ENCODE measurements at places on chromosomes 1 and 21. TPM values are rescaled to one million over a fixed set of nuclear protein-coding genes. Genes with fewer than 3 reads are reported as not detected.

The BARHL2 gene
- not detected for total RNA-seq

GRCh38 chr21:16040601-16041000, 310.8 kb downstream of the USP25 start:
- H3K4me1 ChIP-seq, result no peaks in the 10 kb centered on the region
- H3K27me3 ChIP-seq, result no peaks in the 10 kb centered on the region
- H3K4me3 ChIP-seq, result no peak overlapping the region
- no peak overlapping the region for H3K27ac ChIP-seq

GRCh38 chr1:1089731-1090423, 15.8 kb upstream of the RNF223 start:
- no peak overlapping the region for H3K4me3 ChIP-seq
- H3K4me1 ChIP-seq, result no peaks in the 10 kb centered on the region
- peaks cover 3% of the 10 kb centered on the region for H3K36me3 ChIP-seq
- DNase-seq, result no peak

DNA sequence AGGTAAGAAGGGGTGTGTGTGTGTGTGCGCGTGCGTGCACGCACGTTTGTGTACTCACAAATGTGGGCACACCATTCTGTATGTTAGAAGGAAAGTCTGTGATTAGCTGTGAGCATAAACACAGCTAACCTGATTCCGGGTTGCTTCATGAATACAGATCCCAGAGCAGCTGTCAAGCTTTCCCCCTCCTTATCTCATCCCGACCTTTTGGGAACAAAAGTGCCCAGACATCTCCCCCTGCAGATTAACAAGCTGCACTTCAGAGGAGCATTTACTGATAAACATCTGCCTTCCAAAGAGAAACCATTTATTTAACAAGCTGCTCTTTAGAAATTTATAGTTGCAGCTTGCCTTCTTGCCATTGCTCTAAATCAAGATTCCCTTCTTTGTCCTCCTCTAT, 97.0 kb downstream of the MT1HL1 start:
- H3K4me3 ChIP-seq, result no peak overlapping the region
- DNase-seq, result no peak
- no peaks in the 10 kb centered on the region for H3K36me3 ChIP-seq
- H3K4me1 ChIP-seq, result no peaks in the 10 kb centered on the region
- peak overlapping the region; percentile 17 for H3K27ac ChIP-seq
- H3K27me3 ChIP-seq, result no peaks in the 10 kb centered on the region

- DNase-seq, result no peak
- H3K4me3 ChIP-seq, result no peak overlapping the region
- no peaks in the 10 kb centered on the region for H3K4me1 ChIP-seq
- no peaks in the 10 kb centered on the region for H3K27me3 ChIP-seq
- peak overlapping the region; percentile 49 for H3K27ac ChIP-seq
These were observed 18.9 kb upstream of the NID1 start for GRCh38 chr1:236083650-236084385.

The HSD3B2 gene
- total RNA-seq, result 1.6 TPM

- H3K27me3 ChIP-seq, result no peaks in the 10 kb centered on the region
- H3K4me1 ChIP-seq, result peaks cover 48% of the 10 kb centered on the region
- DNase-seq, result no peak
- H3K36me3 ChIP-seq, result no peaks in the 10 kb centered on the region
- no peak overlapping the region for H3K4me3 ChIP-seq
These were observed 77.8 kb downstream of the ITPKB start for GRCh38 chr1:226661271-226661670.

DNA sequence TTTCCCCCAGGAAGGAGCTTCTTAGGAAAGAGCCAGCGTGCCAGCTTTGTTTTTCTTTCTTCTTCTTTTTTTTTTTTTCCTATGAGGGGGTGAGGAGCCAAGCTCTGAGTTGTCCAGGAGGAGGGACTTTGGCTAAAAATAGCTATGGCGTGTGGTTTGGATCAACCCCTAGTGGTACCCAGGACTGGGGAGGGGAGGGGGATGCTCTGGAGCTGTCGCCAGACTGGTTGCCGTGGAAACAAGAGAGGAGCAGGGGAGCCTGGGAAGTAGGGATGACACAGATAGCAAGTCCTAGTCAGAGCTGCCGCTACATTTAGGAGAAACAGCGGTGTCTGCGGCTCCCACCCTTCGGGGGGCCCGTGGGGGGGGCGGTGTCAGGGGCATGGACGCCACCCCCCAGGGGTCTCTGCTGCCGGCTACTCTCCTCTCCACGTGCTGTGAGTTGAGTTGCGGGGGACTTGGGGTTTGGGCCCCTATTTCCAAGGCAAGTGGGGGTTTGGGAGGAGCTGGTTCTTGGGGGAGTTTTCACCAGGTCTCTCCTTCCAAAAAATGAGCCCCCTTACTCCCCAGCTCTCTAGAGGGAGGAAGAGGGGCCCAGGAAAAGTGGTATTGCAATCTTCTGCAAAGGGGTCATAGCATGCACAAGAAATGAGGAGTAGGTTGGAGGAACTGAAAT, at the start of gene KCNJ9:
Gene KCNJ9, plus strand, starts transcription at position 278 of the 676 bp plus-strand sequence. CDS start 2,493 bp downstream, outside the sequence.
- peaks cover 6% of the 10 kb centered on the region for H3K4me1 ChIP-seq
- no peaks in the 10 kb centered on the region for H3K36me3 ChIP-seq
- H3K27me3 ChIP-seq, result peaks cover 43% of the 10 kb centered on the region
- no peak within 1 kb of the TSS for H3K4me3 ChIP-seq
- DNase-seq, result no peak

DNA sequence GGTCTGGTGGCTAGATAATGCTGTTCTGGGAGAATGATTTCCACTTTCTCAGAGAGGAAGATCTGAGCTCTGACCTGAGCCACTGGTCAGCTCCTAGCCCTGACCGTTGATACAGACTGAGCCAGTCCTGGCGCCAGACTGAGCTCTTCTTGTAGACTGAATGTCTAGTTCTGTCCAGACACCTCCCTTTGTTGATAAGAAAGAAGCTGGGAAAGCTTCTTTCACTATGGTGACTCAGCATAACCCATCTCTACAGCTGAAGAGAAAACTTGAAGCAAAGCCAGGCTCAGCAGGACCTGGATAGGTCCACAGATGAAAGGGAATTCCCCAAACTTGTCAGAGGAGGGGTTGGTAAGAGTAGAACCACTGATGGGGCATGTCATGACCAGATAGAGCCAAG, 9.9 kb upstream of the TRABD2B start:
- H3K4me1 ChIP-seq, result no peaks in the 10 kb centered on the region
- no peak for DNase-seq
- no peaks in the 10 kb centered on the region for H3K36me3 ChIP-seq

- no peak overlapping the region for H3K27ac ChIP-seq
- H3K27me3 ChIP-seq, result no peaks in the 10 kb centered on the region
- DNase-seq, result peak; percentile 44
- no peaks in the 10 kb centered on the region for H3K36me3 ChIP-seq
- H3K4me1 ChIP-seq, result peaks cover 2% of the 10 kb centered on the region
These were observed 2.0 kb downstream of the KRTAP10-9 start for GRCh38 chr21:44628707-44629391.

GRCh38 chr1:179080866-179081686, 794 bp upstream of the TOR3A start:
- H3K4me1 ChIP-seq, result no peaks in the 10 kb centered on the region
- H3K27ac ChIP-seq, result peak overlapping the region; percentile 97
- H3K36me3 ChIP-seq, result no peaks in the 10 kb centered on the region
- no peaks in the 10 kb centered on the region for H3K27me3 ChIP-seq
- H3K4me3 ChIP-seq, result peak overlapping the region; percentile 90
- DNase-seq, result peak; percentile 19

- H3K4me1 ChIP-seq, result no peaks in the 10 kb centered on the region
- no peak overlapping the region for H3K4me3 ChIP-seq
- no peaks in the 10 kb centered on the region for H3K27me3 ChIP-seq
- H3K36me3 ChIP-seq, result no peaks in the 10 kb centered on the region
These were observed 50.7 kb upstream of the EDARADD start for GRCh38 chr1:236343246-236343870.

DNA sequence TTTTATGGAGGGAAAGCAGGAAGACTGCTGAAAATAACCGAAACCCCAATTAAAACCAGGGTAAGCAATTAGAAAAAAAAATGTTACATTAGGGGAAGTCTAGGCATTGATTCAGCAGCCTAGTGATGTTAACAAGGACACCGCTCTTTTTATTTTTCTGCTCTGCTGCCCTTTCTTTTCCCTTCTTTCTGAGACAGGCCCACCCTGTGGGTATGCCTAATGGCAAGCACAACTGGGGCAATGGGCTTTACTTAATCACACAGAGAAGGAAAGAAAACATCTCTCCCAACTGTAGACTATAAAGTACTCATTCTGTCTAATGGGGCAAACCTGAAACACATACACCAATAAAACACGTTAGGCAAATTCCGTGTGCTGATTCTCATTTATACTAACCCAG, 69.6 kb downstream of the GBP6 start:
- no peak overlapping the region for H3K4me3 ChIP-seq
- no peaks in the 10 kb centered on the region for H3K27me3 ChIP-seq
- no peaks in the 10 kb centered on the region for H3K4me1 ChIP-seq
- DNase-seq, result no peak
- no peaks in the 10 kb centered on the region for H3K36me3 ChIP-seq

DNA sequence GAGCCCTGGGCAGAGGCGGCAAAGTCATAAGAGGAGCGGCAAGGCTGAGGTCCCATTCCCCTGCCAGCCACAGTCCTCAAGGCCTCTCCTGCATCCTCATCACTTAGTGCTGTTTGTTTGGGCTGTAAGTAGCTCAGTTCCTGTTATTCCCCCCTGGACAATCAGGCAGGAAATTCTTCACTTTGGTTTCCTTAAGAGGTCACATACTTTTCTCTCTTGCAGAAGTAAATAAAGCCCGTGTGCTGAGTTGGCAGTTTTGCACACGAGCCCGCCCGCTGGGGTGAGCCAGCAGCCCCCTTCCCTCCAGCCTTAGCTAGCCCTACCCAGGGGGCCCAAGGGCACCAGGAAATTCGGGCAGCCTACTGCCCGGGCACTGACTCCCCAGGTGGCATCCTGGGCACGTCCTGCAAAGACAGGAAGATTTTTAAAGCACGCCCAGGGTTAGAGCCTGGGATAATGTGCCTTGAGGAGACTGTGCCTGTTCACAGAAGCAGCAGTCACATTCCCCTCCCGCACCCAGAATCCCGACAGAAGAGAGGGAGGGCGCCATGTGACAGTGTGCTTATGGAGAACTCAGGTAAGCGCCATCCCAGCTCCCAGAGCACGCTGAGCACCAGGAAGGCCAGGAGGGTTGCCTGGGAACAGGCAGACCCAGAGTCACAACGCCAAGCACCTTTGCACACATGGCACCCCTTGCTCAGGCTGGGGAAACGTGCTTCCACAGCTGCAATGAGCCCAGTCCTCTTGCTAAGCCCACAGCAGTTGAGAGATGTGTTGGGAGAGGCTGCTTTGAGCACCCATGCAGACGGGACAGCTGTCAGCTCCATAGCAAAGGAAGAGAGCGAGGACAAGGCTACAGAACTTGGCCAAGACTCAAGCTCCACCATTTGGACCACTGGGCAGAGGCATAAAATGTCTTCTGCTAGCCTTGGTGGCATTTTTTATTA, 144.5 kb upstream of the TMEM51 start:
- H3K27me3 ChIP-seq, result no peaks in the 10 kb centered on the region
- H3K36me3 ChIP-seq, result no peaks in the 10 kb centered on the region
- peak; percentile 62 for DNase-seq
- no peak overlapping the region for H3K4me3 ChIP-seq
- peaks cover 12% of the 10 kb centered on the region for H3K4me1 ChIP-seq

DNA sequence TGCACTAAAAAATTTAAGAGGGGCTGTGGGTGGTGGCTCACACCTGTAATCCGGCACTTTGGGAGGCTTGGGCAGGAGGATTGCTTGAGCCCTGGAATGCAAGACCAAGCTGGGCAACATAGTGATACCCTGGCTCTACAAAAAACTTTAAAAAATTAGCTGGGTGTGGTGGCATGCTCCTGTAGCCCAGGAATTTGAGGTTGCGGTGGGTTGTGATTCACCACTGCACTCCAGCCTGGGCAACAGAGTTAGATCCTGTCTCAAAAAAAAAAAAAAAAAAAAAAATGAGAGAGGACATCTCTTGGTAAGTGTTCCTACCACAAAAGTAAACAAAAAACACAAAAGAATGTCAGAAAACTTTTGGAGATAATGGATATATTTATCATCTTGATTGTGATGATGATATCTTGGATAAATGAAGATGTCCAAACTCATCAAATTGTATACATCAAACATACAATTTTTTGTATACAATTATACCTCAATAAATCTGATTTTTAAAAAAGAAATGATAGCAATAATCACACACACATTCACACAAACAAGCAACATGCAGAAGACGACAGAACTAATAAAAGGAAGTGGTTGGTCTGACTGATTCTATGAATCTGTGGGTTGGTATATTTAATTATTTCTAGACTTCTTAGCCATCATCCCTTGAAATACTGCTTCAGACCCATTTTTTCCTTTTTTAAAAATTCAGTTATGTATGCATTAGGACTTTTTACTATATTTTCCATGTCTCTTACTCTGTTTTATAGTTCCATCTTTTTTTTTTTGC, 465.9 kb downstream of the PLA2G4A start:
- no peaks in the 10 kb centered on the region for H3K36me3 ChIP-seq
- DNase-seq, result no peak
- no peak overlapping the region for H3K27ac ChIP-seq
- H3K27me3 ChIP-seq, result no peaks in the 10 kb centered on the region
- no peaks in the 10 kb centered on the region for H3K4me1 ChIP-seq
- H3K4me3 ChIP-seq, result no peak overlapping the region

DNA sequence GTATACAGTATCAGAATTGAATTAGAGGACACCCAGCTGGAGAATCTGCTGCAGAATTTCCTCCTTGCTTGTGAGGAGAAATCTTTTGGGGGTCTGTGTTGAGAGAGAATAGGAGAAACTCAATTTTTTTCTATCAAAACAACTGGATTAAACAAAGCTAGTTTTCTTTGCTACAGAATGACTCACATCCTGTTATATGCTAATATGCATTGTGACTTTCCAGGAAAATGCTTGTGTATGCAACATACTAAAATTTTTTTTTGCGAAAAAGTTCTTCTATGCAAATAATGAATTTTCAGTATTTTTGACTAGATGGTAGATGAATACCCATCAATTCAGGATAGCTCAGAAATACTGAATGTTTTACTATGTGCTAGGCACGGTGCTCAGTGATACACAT, 2.2 kb downstream of the VAMP4 start:
- H3K4me1 ChIP-seq, result peaks cover 5% of the 10 kb centered on the region
- H3K4me3 ChIP-seq, result no peak overlapping the region
- H3K36me3 ChIP-seq, result peaks cover 6% of the 10 kb centered on the region
- H3K27me3 ChIP-seq, result no peaks in the 10 kb centered on the region
- H3K27ac ChIP-seq, result no peak overlapping the region

DNA sequence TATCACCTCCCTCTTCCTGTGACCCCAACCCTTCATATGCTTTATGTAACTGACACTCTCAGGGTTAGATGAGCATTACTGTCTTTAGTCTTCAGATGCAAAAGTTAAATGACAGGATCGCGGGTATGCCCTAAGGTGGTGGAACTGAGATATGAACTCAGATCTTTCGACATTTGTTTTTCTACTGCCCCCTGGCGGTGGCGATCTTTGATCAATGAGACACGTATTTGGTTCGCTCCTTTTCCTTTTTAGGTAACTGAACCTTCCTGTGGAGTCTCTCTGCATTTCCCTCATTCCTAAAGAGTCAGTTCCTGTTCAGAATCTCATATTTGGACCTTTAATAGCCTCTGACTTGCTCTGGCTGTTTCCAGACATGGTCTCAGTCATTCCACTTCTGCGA, 47.8 kb upstream of the ZP4 start:
- no peak overlapping the region for H3K4me3 ChIP-seq
- no peaks in the 10 kb centered on the region for H3K4me1 ChIP-seq
- H3K27ac ChIP-seq, result no peak overlapping the region
- H3K27me3 ChIP-seq, result no peaks in the 10 kb centered on the region

GRCh38 chr1:216554934-216555333, 131.7 kb upstream of the USH2A start:
- peaks cover 6% of the 10 kb centered on the region for H3K4me1 ChIP-seq
- H3K27me3 ChIP-seq, result no peaks in the 10 kb centered on the region
- H3K4me3 ChIP-seq, result no peak overlapping the region
- no peaks in the 10 kb centered on the region for H3K36me3 ChIP-seq
- DNase-seq, result no peak

- peaks cover 13% of the 10 kb centered on the region for H3K4me1 ChIP-seq
- H3K4me3 ChIP-seq, result no peak overlapping the region
- no peak overlapping the region for H3K27ac ChIP-seq
- no peaks in the 10 kb centered on the region for H3K36me3 ChIP-seq
- no peak for DNase-seq
These were observed 113.4 kb upstream of the HOOK1 start for GRCh38 chr1:59701376-59701775.

Data from lung (tissue), 17 donors.